ENCODE measurements at places on chromosomes 6 and 20. TPM values are rescaled to one million over a fixed set of nuclear protein-coding genes. Genes with fewer than 3 reads are reported as not detected.

Gene PRKN
- total RNA-seq: 4.2 TPM

Gene CCN5
- total RNA-seq: 1.7 TPM

Gene OR2H2
- not detected for total RNA-seq

Gene RAET1G
- total RNA-seq: 1.3 TPM

Gene C6orf15
- not detected for total RNA-seq

Measured in fibroblast of villous mesenchyme (primary cell).